Fibroblast of pulmonary artery (primary cell): ENCODE measurements at places on chromosomes 6 and 20.
A peak's percentile ranks its signal among the peaks of the same experiment; 100 is the strongest.

- DNase-seq: peak; percentile 63
Observed at GRCh38 chr6:153231048-153231646, 100.1 kb upstream of the RGS17 start.

GRCh38 chr20:3632311-3633004 is 30.7 kb downstream of the GFRA4 start:
- no peak for DNase-seq

- DNase-seq: no peak
Observed at GRCh38 chr20:48571949-48572847, 255.6 kb downstream of the PREX1 start.

DNA sequence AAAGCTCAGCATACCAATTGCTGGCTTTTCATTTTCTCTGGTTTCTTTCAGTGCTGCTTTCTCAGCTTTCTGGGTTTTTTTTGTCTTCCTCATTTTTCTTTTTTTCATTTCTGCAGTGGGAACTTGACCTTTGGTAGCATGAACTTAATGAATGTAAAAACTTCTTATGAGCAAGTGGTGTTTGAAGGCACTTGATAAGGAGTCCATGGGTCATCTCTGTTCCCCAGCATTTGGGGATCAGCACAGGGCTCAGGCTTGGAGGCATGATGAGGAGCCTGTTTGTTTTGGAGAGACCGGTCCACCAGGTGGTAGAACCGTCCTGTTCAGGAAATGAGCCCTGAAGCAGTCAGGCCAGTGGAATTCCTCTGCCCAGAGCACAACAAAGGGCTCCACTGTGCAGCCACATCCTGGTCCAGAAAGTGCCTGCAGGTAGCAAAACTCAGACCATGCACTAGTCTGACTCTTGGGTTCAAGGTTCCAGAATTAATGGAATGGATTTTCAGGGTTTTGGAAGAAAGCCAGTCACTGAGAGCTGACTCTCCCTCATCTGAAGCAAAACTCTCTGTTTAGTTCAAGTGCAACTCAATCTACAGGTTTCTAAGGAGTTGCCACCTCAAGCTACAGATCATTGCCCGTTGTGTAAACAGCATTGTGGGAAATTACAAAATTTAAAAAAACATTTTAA is 52.3 kb upstream of the ADGRF1 start:
- peak; percentile 44 for DNase-seq

GRCh38 chr6:11424395-11425034 is 113.0 kb upstream of the TMEM170B start:
- no peak for DNase-seq

DNA sequence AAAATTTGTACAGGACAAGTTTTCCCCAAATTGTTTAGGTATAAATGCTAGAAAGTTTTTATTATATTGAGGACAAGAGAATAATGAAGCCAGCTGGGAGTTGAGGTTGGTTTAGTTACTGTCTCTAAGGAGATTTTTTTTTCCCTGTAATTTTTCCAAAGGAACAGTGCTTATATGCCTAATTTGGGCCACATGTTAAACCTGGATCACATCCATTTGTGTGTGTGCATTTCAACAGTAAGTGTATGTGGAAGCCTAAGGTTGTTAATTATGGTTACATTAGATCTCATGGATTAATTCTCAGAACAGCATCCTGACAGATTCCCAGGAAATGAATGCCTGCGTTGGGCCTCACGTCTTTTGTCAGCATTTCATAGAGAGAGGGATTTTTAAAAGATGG is 4.5 kb downstream of the IGF2R start:
- DNase-seq: no peak

- DNase-seq: no peak
Observed at GRCh38 chr20:41377275-41377674, 10.7 kb upstream of the EMILIN3 start.
